Amniotic stem cell (primary cell): ENCODE measurements at places on chromosomes 5 and 9.

DNA sequence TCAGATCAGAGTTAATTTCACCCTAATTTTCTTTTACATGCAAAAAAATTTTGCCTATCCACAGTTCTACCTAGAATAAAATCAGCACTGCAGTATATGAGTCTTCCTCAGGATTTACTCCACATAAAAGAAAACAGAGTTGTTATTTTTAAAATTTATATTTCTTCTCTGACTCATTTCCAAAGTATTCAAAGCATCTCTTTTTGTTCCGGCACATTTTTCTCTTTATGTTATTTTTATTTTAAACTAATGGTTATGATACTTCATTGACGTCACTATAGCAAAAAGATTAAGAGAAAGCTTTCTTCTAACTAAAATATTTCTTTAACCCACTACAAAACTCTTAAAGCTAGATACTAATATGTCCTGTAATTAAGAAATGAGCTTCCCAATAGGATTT, 590.4 kb downstream of the PRELID2 start:
- no peak for DNase-seq

DNA sequence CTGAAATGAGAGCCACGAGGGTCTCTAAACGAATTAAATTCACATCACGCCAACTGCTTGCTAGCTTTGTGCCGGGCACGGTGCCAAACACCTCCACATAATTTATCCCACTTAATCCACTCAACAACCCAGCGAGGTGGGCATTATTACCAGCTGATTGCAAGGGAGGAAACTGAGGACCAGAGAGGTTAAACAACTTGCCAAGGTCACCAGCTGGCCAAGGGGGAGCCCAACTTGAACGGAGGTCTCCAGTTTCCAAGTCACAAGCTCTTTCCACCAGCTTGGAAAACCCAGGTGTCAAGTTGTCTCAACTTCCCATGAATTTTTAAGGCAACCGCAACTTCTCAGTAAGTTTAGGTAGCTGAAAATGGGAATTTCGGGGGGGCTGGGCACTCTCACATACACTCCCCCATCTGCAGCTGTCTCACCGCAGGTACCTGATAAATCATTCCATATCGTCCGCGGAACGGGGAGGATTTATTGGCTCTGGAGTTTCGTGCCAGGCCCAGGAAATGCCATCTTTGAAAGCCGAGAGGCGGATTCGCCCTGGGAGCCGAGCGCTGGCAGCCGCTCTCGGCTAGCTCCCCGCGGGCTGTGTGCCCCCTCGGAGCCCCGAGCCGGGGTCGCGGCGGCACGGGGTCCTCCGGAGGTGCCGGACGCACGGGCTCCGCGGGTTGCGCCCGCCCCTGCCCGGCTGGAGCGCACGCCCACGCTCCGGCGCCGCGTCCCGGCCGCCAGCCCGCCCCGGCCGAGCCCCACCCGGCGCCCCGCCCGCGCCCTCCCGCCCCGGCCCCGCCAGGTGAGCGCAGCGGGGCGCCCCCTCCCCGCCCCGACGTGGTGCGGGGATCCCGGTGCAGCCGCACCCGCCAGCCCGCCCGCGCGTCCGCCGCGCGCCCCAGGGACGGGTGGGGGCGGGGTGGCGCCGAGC, 617 bp downstream of the PTPN3 start:
- DNase-seq: no peak

- DNase-seq: no peak
Measured at GRCh38 chr5:125528881-125529280, 782.4 kb upstream of the ZNF608 start.

DNA sequence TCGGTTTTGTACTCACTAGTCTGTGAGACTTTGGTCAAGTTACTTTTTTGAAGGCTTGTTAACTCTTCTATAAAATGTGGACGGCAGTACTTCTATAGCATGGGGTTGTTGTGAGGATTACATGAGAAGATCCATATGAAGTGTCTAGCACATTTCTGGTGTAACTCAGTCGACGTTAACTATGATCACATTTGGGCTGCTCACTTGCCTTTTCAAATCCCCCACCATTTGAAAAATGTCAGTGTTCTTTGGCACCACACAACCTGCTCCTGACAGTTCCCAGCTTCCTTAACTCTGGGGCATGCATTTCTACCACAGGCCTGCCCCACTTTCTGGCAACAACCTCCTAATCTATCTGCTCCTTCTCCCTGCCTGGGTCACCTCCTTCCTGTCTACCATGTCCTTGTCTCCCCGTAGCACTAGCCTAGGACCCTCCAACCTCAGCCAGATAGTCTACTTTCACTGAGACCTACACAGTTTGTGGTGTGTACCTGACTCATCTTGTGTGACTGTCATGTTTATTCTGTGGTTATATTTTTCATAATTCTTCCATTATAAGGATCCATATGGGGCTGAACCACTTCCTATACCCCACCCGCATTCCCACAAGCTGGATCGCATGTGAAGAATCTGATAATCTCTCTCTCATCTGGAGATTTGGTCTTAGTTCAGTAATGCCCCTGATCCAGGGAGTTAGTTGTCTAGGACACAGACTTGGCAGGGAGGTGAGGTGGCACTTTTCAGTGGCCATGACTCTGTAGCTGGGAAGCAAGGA, 30.2 kb upstream of the BASP1 start:
- DNase-seq: no peak

DNA sequence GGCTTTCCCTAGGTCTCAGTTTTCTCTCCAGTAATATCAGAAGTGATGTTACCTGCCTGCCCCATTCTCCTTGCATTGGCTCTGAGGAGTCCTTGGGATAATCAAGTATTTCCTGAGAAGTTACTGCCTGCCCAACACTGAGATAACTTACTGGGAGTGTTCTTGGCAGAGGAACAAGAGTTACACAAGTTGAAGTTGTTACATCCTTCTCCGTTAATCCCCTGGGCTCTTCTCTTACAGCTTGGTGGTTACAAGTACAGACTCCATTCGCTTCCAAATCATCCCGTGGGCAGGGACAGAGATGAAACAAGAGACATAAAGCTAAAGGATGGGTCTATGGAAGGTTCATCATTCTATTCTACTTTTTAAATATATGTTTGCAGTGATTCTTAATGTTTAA, 74.1 kb upstream of the SAP30L start:
- peak; percentile 26 for DNase-seq

DNA sequence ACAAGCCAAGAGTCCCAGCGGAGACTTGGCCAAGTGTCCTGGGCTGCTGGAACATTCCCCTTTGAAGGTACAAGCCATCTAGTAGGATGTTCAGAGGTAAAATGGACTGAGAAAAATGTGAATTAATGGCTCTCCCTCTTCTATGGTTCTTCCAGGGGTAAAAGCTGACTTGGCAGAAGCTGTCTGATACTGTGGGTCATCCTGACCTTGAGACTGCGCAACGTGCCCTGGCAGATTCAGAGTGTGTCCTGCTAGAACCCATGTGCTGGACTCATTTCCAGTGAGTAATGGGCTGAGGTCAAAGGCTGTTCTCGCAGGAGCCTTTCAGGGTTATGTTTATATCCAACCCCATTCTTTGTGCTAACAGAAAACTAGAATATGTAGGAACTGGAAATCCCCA, 423.0 kb upstream of the CD180 start:
- DNase-seq: no peak

DNA sequence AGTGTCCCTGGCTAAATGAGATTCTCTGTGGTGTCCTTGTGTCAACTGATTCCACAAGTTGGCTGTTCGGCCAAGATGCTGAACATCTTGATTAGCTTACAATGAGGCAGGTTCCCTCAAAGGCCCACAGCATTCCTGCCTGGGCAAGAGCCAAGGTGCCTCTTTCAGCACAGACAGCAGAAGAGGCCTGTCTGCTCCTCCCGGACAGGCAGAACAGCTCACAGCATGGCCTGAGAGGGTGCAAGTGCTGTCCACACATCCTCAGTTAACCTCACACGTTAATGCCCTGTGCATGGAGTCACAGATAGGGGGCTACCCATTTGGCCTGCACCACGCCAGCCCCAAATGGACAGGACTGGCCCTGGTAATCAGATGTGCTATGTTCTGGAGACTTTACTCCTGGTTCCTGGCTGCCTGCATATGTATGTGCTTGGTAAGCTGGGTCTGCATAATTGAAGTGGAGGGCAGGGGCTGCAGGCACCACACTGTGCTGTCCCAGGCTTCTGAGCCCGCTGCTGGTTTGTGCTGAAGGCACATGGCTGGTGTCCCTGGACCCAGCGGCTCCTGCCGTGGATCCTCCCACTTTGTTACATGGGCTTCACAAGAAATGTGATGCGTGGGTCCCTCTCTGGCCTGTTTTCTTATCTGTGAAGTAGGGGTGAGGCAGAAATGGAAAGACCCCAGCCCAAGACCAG, 8.9 kb downstream of the CSF2 start:
- DNase-seq: no peak

DNA sequence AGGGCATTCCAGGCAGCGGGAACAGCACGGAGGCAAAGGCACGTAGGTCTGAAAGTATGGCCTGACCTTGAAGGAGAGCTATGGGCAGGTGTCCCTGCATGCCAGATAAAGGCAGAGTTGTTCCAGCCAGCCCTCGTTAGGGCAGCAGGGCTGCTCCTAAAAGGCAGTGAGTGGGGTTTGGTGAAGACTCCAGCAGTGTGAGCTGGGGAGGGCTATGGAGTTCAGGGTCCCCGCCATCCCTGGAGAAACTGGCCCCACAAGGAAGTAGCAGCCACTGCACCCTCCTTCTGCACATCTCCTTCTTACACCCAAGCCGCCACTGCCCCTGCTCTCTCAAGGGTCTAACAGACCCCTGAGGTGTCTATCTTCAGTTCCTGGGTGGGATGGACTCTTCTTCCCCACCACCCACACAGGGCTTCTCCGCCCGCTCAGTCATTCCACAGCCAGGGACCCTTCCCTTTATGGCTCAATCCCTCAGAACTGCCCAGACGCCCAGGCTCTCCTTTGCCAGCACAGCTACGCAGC, 1.4 kb downstream of the AKNA start:
- no peak for DNase-seq
